ENCODE measurements at places on chromosomes 7 and 10.
A peak's percentile ranks its signal among the peaks of the same experiment; 100 is the strongest.

GRCh38 chr10:102795453-102796406 is 41.5 kb downstream of the CYP17A1 start:
- no peak for DNase-seq

DNA sequence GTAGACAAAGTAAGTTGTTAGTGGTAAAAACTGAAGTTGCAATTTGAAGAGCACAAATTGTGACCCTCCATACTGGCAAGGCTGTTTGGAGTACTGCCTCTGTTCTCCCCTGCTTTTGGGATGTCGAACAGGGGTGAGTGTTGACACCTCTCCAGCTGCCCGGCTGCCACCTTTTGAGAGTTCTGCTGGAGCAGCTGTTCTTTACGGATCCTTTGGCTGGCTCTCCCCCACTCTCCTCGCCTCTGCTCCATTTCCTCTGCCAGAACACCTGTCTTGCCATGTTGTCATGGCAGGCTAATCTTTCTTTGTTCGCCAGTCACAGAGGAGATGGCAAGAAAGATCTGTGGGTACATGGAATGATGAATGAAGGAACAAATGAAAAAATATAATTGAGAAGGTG is 34.9 kb downstream of the INSYN2A start:
- no peak for DNase-seq

DNA sequence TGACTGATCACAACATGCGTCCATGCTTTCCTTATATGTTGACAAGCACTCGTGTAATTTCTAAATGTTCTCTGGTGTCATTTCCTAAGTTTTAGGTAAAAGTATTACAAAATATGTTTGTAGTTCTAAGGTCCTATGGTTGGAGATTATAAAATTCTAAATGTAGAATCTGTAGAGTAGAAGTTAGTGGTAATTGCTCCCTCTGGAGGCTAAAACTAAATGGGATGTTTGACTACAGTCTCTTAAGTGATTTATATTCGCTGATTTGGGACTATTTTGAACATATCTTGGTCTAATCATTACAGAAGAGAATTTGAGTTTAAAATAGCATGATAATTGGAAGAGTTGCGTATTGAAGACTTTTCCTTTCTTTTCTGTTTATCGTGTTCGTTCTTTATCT is 74.1 kb downstream of the ZMYND11 start:
- DNase-seq: no peak

- no peak for DNase-seq
Observed at GRCh38 chr7:93028610-93029009, 89.2 kb downstream of the SAMD9 start.

DNA sequence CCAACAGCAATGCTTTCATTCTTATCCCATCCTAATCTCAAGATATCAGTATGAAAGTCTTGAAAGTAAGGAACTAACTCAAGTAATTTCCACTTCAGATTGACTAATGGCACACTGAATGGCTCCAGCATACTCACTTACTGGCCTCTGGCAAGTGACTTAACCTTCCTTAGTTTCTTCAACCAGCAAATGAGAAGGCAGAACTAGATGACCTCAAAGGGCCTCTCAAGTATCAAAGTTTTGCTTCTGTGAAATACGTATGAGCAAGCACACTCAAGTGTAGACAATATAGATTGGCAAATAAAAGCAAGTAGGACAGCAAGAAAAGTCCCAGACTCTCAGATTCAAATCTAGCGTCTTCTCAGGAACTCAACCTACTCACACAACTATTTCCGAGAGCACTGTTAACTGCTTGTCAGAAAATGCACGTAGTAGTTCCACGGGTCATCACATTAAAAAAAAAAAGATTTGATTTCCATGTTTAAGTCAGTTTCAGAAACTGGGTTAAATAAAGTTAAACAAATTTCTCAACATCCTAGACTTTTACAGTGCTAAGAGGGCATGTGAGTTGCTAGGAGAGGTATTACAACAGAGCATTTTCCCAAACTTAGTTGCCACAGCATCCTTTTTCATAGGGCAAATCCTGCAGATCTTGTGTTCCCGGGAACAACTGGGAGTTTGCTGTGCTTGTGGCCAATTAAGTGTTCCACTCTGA is 276.9 kb upstream of the KLF14 start:
- DNase-seq: peak; percentile 67

DNA sequence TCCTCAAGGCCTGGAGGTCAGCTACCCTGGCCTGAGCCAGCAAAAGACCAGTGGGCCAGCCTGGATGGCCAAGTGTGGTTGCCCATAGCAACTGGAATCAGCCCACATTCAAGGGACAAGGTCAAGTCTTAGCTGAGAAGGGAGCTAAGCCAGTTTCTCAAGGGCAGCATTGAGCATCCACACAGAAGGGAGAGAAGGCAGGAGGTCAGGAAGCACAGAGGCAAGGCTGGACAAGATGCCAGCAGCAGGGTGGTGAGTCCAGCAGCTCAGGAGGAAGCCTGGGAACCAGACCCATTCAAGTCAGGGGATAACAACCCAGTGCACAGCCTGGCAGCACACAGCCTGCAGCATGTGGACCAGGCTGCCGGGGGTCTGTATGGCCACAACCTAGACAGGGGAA is 54.0 kb upstream of the ZMIZ1 start:
- no peak for DNase-seq

DNA sequence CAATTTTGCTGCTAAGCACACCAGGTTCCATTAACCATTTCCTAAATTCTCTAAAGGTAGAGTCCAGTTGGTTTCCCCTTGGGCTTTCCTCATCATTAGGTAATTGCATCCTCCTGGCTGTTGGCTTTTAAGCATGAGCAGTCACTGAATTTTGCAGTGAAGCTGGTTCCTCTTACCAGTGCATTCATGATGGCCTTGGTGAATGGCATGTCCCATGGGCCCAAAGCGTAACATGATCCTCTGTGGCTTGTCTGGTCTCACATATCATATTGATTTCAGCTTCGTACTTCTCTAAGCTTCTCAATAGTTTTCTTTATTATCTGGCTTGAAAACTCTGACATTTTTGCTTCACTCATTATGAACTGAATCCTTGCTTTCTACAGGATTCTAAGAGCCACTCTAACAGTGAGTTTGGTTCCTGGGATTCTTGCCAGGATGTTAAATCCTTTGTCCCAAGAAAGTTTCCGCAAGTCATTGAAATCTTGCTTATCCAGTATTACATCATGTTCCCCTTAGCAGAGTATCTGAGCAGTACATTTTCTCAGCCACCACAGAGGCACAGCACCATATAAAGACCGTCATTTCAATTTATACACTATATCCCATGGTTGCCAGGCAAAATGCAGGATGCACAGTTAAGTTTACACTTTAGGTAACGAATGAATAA is 134.2 kb downstream of the PTN start:
- DNase-seq: no peak

- no peak for DNase-seq
Observed at GRCh38 chr7:153433223-153433622, 619.0 kb upstream of the DPP6 start.

GRCh38 chr7:41694495-41694894 is 8.4 kb downstream of the INHBA start:
- no peak for DNase-seq

GRCh38 chr10:13414855-13415254 is 66.8 kb upstream of the SEPHS1 start:
- no peak for DNase-seq

GRCh38 chr7:96014617-96015016 is 242.3 kb downstream of the DYNC1I1 start:
- no peak for DNase-seq

GRCh38 chr10:104680467-104681401 is 39.6 kb downstream of the SORCS3 start:
- DNase-seq: no peak

GRCh38 chr10:77494327-77494726 is 143.3 kb downstream of the KCNMA1 start:
- DNase-seq: no peak

GRCh38 chr10:89580243-89580642 is 44.8 kb upstream of the SLC16A12 start:
- no peak for DNase-seq

DNA sequence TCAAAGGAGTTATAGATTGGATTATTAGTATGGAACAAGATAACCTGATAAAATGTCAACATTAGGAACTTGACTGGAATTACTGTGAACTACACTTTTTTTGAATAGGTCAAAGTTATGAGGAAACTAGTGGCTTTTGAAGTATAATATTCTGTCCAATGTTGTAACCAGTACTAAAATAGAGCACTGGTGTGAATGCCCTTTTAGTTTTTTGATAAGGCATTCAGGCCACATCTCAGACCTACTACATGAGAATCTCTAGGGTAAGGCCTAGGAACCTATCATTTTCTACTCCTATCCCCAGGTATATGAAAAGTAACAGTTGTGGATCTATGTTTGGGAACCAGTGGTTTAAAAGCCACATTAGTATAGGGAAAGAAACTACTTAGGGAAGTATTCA is 16.4 kb downstream of the KMT2E start:
- DNase-seq: no peak

- no peak for DNase-seq
Observed at GRCh38 chr7:93973134-93973533, 31.0 kb downstream of the BET1 start.

GRCh38 chr7:141752634-141753033 is 11.3 kb upstream of the TAS2R3 start:
- DNase-seq: peak; percentile 4

- DNase-seq: no peak
Observed at GRCh38 chr7:43112941-43113621, 634 bp downstream of the HECW1 start.

- no peak for DNase-seq
Observed at GRCh38 chr10:8835453-8836167, 781.1 kb downstream of the GATA3 start.

DNA sequence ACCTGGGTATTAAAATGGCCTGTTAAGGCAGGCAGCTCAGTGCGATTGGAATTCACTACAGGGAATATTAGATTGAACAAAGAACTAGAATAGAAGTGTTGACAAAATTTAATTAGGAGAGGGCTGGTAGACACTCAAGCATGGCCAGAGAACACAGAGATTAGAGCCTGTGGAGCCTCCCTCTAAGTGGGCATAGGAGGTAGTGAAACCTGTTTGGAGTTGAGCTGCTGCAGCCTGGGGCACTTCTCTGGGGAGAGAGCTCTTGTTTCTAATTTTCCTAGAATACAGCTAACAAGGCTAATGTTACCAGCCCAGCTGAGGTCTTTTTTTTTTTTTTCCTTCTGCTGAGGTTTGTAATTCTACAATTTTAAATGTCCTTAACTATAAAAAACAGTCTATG is 46.4 kb downstream of the TMEM168 start:
- no peak for DNase-seq

DNA sequence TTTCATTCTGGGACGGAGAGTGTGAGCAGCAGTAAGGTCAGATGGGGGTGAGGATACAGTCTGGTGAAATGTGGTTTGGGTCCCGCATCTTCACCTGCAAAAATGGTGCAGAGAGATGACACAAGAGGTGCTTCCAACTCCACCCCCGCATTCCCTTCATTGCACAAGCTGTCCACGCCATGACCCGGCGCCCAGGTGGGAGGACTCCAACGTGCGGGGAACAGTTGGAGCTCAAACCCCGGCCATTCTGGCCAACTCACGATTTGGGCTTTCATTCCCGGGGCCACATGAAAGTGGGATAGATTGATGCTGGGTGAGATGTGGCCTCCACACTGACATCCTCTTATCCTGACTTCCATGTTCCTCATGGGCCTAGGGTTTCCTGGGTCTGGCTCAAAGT is 34.6 kb upstream of the ZNF273 start:
- no peak for DNase-seq

- no peak for DNase-seq
Observed at GRCh38 chr10:101535949-101536348, 52.1 kb downstream of the POLL start.

DNA sequence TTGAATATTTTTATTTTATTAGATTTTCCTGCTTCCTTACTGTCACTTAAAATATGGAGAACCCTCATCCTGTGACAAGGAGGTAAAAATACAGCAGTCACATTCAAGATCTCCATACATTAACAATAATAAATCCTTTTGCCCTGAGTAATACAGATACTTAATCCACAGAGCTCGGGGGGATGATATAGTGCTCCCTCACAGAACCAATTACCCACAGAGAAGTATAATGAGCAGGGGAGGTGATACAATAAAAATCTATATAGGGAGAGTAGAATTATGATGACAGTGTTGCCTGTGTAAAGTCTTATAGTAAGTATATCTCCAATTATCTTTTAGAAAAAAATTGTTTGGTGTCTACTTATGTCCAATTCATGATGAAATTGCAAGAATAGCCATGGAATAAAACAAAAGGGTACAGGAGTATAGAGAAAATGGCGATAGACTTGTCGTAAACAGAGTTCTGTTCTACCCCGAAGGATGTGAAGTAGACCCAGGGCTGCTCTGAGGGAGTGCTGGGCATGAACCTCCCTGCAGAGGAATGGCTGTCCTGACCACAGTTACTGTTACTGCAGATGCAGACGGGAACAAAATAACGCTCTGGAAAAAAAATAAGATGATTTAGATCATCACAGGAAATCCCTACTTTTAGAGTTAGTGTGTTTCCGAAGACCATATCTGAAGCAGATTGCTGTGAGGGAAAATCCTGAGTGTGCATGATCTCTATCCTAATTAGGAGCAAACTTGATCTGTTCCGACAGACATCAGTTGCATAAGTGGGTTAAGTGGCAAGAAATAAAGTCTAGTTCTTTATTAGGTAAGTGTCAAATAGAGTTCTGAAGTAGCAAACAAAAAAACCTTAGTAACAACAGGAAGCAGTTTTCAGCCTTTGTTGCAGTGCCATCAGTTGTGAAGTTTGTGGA is 123.7 kb downstream of the KAT6B start:
- no peak for DNase-seq
